ENCODE measurements at places on chromosomes 1 and 21. TPM values are rescaled to one million over a fixed set of nuclear protein-coding genes. Genes with fewer than 3 reads are reported as not detected.
A peak's percentile ranks its signal among the peaks of the same experiment; 100 is the strongest.

Gene ACOT11
- polyA plus RNA-seq, result 1.2 TPM

- no peaks in the 10 kb centered on the region for H3K4me1 ChIP-seq
- no peaks in the 10 kb centered on the region for H3K27me3 ChIP-seq
- no peak overlapping the region for H3K4me3 ChIP-seq
- no peak overlapping the region for H3K27ac ChIP-seq
- no peak for DNase-seq
Observed at GRCh38 chr1:157238585-157238984, 100.4 kb upstream of the ETV3 start.

DNA sequence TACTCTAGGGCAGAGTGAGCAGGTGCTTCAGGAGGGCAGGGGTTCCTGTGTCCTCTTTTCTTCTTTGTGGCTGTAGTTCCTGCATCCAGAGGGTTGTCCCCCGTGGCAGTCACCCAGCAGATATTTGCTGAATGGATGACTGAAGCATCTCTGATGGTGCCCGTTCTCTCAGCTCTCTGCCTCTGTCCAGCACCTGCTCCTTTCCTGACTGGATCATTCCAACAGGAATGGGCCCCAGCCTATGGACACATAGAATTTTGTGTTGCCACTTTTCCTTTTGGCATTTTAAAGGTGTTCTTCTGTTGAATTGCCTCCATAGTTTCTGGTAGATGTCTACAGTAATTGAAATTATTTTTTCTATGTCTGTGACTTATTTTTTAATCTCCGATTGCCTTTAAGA is 372.5 kb upstream of the C1orf174 start:
- DNase-seq, result no peak
- no peak overlapping the region for H3K4me3 ChIP-seq
- H3K4me1 ChIP-seq, result no peaks in the 10 kb centered on the region
- no peaks in the 10 kb centered on the region for H3K36me3 ChIP-seq
- H3K27ac ChIP-seq, result no peak overlapping the region

Gene BGLAP
- polyA plus RNA-seq, result 4.3 TPM

DNA sequence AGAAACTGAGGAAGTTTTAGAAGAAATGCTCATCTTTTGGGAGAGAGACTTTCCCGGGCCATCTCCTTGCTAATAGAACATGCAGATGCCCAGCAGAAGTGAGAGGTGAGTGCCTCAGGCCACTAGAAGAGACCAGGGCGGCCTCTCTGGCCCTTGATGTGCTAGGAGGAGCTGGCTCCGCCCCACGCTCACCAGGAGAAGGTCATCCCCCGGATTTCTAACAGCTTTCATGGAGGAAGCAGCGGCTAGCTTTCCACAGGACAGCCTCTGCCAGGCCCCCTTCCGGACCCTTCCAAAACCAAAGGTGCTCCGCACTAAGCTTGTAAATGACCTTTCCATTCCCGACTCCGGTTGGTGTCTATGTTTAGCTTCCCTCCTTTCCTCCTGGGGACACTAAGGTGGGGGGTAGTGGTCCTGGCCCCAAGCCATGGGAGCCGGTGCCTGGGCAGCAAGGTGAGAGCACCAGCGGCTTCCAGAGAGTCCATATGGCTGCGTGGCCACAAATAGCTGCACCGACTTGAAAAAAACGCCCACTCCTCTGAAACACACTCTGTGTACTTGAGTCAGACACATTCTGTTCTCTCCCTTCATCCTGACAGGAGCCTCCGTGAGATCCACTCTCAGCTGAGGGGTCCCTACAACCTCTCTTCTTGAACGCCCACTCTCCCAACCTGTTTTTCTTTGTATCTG is 249.9 kb downstream of the TNR start:
- H3K27ac ChIP-seq, result no peak overlapping the region
- no peaks in the 10 kb centered on the region for H3K4me1 ChIP-seq
- H3K4me3 ChIP-seq, result no peak overlapping the region

- H3K36me3 ChIP-seq, result no peaks in the 10 kb centered on the region
- no peak overlapping the region for H3K27ac ChIP-seq
- no peaks in the 10 kb centered on the region for H3K4me1 ChIP-seq
- no peak for DNase-seq
- no peak overlapping the region for H3K4me3 ChIP-seq
Observed at GRCh38 chr1:90558126-90558525, 159.0 kb downstream of the BARHL2 start.

GRCh38 chr1:156420205-156421061 is 51.4 kb downstream of the RHBG start:
- no peaks in the 10 kb centered on the region for H3K36me3 ChIP-seq
- no peak overlapping the region for H3K27ac ChIP-seq
- H3K4me1 ChIP-seq, result peaks cover 23% of the 10 kb centered on the region
- no peak for DNase-seq

DNA sequence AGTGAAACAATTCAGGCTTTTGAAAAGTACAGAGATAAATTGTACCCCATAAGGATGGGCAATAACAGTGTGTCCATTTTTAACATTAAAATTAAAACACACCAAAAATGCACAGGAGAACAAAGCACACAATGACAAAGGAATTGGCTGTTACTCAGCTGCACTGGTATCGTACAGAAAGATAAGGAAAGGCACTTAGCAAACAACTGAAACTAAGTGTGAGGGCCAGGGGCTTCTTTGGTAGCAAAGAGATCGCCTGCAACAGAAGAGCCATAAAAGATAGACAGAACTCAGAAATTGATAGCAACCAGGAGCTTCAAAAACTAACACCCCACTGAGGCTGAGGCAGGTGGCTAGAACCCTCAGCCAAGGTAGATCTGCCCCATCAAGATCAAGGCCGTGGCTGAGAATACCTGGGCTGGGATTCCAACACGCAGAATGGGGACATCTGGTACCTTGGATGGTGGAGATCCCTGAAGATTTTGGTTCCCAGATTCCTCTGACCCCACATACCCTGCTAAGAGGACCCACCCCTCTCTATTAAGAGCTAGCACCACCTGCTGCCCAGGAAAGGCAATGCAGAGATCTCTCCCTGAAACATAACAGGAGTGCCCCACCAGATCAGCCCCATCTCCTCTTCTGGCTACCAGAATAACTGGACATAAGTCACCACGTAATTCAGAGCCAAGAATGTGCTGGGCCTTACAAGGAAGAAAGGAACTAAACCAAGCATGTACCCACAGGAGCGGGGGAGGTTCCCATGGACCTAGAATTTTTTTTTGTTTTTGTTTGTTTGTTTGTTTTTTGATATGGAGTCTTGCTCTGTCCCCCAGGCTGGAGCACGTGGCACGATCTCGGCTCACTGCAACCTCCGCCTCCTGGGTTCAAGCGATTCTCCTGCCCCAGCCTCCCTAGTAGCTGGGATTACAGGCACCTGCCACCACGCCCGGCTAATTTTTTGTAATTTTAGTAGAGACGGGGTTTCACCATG is 16.2 kb downstream of the PLEKHO1 start:
- no peaks in the 10 kb centered on the region for H3K27me3 ChIP-seq
- H3K36me3 ChIP-seq, result no peaks in the 10 kb centered on the region
- H3K4me1 ChIP-seq, result peaks cover 41% of the 10 kb centered on the region
- DNase-seq, result no peak

Gene SELP
- 3.7 TPM for polyA plus RNA-seq

DNA sequence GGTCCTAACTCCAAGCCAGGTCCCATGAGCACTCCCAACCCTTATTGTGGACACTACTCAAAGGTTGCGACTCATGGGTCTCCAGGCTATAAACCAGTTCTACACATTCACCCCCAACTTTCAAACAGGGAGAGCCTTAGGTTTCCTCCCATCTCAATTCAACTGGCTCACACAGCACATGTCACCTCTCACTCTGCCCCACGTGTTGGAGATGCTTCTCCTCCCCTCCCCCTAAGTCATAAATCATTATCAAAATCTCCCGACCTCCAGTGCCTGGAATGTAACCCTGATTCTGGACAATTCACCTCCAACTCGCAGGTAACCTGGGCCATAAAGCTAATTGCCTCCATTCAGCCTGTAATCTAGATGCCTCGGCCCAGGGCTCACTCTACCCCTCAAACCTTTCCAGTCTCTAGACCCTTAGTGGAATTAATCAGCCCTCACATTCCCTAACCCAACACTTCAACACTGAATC is 595 bp downstream of the AK2 start:
- H3K4me1 ChIP-seq, result peaks cover 14% of the 10 kb centered on the region
- H3K27ac ChIP-seq, result peak overlapping the region; percentile 50
- peak overlapping the region; percentile 95 for H3K4me3 ChIP-seq
- no peaks in the 10 kb centered on the region for H3K27me3 ChIP-seq

Gene CENPS
- 17.2 TPM for polyA plus RNA-seq

Gene KRTAP21-2
- polyA plus RNA-seq, result not detected

DNA sequence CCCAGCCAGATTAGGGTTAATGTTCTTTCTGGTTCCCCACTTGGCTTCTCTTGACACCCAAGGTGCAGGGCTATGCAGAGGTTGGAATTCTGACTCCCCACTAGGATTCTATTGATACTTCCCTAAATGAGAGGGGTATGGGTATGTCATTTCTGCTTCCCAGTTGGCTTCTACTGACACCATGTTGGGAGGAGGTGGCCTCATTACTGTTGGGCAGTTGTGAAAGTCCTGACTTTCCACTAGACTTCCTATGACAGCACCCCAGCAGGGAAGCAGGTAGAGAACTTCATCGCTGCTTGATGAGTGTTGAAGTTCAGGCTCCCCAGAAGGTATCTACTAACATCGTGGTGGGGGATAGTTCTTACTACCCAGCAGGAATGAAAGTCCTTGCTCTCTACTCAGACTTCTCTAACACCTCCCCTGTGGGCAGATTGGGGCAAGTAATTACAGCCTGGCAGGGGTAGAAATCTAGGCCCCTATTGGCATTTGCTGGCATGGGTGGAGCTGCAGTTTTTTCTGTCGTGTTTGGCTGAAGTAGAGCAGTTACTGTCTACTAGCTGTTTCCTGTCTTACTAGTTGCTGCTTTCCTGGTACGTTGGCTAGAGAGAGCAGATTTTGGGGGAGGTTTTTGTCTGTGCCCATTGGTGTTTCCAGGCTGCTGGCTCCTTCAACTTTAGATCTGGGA is 41.5 kb downstream of the ZYG11B start:
- peak; percentile 7 for DNase-seq
- no peaks in the 10 kb centered on the region for H3K4me1 ChIP-seq

Gene PCSK9
- polyA plus RNA-seq, result 0.05 TPM

Gene GUCA2A
- polyA plus RNA-seq, result 3.2 TPM

DNA sequence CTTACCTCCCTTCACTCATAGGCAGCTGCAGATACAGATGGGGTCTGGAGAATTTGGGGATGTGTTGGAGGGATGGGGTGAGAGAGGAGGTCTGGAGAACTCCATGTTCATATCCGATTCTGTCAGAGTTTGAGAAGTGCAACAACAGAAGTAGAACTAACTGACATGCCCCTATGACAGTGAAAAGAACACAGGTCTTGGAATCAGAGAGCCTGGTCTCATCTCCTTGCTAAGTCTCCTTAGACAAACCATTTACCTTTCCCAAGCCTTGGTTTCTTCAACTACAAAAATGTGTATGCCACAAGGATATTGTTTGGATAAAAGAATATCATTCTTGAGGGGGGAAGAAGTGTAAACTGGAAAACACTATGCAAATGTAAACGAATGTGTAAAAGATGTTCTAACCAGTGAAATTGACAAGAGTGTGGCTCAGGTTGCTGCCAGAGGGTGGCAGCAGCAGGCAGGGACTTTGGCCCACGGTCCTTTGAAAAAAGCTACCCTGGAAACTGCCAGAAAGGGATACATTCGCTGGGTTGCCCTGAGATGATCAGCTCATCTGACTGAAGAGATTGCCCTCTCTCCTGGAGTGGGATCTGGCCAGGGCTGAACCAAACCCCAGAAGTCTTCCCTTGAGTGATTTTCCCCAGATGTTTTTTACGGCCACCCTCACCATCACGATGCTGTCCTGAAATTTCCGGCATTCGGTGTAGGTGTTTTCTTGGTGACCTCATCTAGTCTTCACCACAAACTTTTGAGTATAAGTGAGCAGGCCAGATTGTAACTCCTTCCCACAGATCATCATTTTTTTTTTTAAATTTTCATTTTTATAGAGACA is 17.0 kb upstream of the CD2 start:
- H3K27ac ChIP-seq, result peak overlapping the region; percentile 90
- no peak overlapping the region for H3K4me3 ChIP-seq
- peaks cover 23% of the 10 kb centered on the region for H3K4me1 ChIP-seq

DNA sequence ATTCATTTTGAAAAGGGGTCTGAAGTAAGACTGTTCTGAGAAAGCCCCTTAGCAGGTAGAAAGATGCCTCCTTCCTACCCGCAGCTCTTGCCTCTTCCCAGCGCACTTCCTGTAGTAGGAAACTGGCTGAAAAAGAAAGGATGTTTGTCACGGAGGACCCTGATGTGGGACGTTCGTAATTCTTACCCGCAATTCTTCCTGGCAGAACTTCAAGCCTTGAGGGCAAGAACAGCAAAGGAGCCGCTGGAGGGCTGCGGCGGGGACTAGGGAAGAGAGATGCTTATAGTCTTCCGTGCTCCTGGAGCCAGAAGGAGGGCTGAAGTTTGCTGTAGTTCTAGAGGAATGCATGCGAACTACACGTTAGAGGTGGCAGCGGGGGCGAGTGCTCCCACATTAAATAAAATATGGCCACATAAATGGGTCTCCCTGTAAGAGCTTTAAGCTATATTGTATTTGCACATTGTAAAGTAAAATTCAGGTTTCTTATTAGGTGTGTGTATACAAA is 6.3 kb downstream of the C1orf53 start:
- peaks cover 46% of the 10 kb centered on the region for H3K4me1 ChIP-seq
- H3K27ac ChIP-seq, result no peak overlapping the region
- no peak for DNase-seq
- H3K4me3 ChIP-seq, result no peak overlapping the region

Gene HMGN2
- polyA plus RNA-seq, result 1,143 TPM

DNA sequence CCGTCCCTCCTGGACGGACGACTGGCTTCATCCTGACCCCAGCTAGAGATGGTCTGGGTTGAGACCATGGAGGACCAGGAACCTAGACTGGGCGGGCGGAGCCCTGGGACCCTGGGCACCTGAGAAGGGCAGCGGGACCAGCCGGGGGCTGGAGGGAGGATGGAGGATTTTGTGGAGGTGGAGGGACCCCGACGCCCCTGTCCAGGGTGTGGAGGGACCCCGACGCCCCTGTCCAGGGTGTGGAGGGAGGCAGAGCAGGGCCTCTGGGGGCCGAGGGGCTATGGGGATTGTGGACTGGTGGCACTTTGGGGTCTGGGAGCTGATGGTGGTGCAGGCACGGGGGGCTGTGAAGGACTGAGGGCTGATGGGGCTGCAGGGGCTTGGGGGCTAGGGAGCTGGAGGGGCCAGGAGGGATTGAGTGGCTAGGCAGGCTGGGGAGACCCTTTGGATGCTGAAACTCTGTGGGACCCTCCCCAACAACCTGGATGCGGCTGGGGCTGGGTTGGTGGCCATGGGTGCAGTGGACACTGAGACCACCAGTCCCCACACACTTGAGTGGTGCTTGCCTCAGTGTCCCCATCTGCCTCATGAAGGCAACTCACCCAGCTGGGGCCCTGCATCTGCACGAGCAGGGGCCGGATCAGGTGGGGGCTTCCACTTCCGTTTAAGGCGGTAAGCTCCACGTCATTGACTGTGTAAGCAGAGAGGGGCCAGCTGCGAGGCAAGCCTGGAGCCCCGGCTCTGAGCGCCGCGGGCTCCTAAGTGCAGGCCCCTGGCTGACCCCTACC is 7.4 kb downstream of the GJC2 start:
- H3K27ac ChIP-seq, result peak overlapping the region; percentile 87
- H3K27me3 ChIP-seq, result peaks cover 11% of the 10 kb centered on the region
- H3K36me3 ChIP-seq, result peaks cover under 1% of the 10 kb centered on the region
- no peak for DNase-seq

Data from thymus (tissue), 14 donors.